Stimulated activated CD4-positive, alpha-beta T cell treated with anti-CD3 and anti-CD28 coated beads, Interleukin-15, amount 100 ng/mL, for 24 hours (primary cell): ENCODE measurements at places on chromosomes 5 and 9.

GRCh38 chr9:78296201-78296892 is 578 bp upstream of the PSAT1 start:
- DNase-seq = peak; percentile 43

GRCh38 chr9:76905791-76906646 is at the start of gene PRUNE2:
PRUNE2 (minus strand) TSS chr9:76906114; CDS start chr9:76905963, 151 bp downstream.
- DNase-seq = peak; percentile 38

- no peak for DNase-seq
These were observed 7.9 kb downstream of the DAP start for GRCh38 chr5:10753178-10753577.

DNA sequence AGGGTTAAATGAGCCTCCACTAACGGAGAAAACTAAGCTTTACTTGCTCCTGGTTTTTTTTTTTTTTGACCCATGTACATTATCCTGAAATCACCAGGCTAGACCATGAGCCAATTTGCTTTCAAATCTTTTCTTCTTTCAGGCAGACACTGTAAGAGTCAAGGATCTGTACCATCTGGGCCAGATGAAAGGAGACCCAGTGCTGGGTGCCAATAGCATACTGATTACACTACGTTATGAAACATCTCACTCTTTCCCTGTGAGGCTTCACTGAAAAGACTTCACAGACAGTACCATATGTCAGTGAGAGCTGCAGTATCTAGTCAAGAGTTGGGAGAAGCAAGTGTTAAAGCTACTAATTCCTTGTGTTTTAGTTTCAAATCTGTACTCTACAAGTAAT is 161.2 kb upstream of the PTPRD start:
- DNase-seq = no peak

DNA sequence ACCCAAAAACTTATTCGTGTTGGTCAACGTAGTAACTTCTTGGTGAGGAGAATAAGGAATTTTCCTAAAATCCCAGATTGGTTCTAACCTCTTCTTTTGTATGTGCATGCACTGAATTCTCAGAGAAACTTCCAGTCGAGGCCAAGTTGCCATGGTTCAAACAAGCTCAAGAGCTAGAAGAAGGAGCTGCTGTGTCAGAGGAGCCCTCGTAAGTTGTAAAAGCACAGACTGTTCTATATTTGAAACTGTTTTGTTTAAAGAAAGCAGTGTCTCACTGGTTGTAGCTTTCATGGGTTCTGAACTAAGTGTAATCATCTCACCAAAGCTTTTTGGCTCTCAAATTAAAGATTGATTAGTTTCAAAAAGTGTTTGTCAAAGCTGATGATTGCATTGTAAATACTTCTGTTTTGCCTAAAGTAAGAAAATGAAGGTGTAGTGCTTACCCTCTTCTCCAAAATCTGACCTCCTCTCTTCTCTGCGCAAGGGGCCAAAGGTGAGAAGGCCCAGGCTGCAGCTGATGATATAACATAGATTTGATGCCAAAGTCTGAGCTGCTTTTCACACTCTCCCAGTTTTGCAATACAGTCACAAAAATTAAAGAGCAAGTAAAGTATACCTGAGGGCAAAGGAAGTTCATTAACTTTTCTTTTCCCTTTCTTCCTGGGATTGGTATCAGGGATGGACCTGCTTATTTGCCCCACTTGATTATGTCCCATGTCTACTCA is 210.8 kb downstream of the ADAMTSL1 start:
- DNase-seq = no peak

- DNase-seq = no peak
These were observed 206.2 kb downstream of the DCP2 start for GRCh38 chr5:113182658-113183344.

- peak; percentile 86 for DNase-seq
These were observed 32.2 kb downstream of the ANXA2R start for GRCh38 chr5:43007911-43008362.

GRCh38 chr5:37900692-37901091 is 60.9 kb upstream of the GDNF start:
- no peak for DNase-seq
